Activated naive CD8-positive, alpha-beta T cell treated with anti-CD3 and anti-CD28 coated beads for 36 hours (primary cell): ENCODE measurements at places on chromosomes 4 and X. TPM values are rescaled to one million over a fixed set of nuclear protein-coding genes. Genes with fewer than 3 reads are reported as not detected.

GRCh38 chrX:116142976-116143375, 27.6 kb upstream of the AGTR2 start:
- no peak for DNase-seq

GRCh38 chrX:136725441-136726104, 55.2 kb downstream of the ARHGEF6 start:
- no peak for DNase-seq

DNA sequence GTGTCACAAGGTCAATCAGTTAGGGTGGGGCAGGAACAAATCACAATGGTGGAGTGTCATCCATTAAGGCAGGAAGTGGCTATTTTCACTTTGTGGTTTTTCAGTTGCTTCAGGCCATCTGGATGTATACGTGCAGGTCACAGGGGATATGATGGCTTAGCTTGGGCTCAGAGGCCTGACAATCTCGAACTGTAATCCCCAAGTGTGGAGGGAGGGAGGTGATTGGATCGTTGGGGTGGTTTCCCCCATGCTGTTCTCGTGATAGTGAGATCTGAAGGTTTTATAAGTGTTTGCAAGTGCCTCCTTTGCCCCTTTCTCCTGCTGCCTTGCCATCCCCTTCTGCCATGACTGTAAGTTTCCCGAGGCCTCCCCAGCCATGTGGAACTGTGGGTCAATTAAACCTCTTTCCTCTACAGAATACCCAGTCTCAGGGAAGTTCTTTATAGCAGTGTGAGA, 36.7 kb upstream of the STS start:
- DNase-seq, result no peak

- DNase-seq, result no peak
These were observed 21.3 kb upstream of the CTSO start for GRCh38 chr4:155974996-155975395.

GRCh38 chrX:132004728-132005127, 18.4 kb upstream of the STK26 start:
- no peak for DNase-seq

Gene RADX
- total RNA-seq, result 7.8 TPM

Gene PDLIM3
- not detected for total RNA-seq

Gene WNK3
- 1.0 TPM for total RNA-seq
